ENCODE measurements at places on chromosomes 2 and 18. TPM values are rescaled to one million over a fixed set of nuclear protein-coding genes. Genes with fewer than 3 reads are reported as not detected.

The EHD3 gene
- 6.9 TPM for polyA plus RNA-seq

DNA sequence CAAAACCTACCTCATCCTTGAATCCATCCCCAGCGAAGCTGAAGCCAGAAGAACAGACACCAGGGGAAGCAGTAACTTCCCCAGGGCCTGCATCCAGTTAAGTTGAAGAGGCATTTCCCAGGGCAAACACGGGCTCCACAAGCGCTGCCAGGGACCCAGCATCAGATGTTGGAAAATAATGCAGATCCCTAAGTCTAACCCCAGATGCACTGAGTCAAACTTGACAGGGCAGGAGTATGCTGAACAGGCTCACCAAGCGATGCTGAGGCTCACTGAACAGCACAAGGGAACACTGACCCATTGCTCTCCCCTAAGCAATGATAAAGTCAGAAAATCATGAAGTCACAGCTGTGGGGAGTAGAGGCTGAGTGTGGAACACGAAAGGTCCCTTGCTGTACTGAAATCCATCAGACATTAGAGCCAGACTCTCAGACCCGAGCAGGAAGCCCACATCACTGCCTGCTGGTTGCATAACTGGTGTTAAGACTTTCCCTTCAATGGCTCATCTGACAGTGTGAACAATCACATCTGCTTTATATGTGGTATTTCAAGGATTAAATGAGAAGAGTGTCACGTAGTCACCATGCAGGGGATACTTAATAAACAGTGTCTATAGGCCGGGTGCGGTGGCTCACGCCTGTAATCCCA is 36.2 kb downstream of the TNS1 start:
- no peak for DNase-seq
- no peak overlapping the region for H3K4me3 ChIP-seq
- no peaks in the 10 kb centered on the region for H3K36me3 ChIP-seq
- peaks cover 12% of the 10 kb centered on the region for H3K4me1 ChIP-seq
- H3K27ac ChIP-seq: no peak overlapping the region
- no peaks in the 10 kb centered on the region for H3K27me3 ChIP-seq

GRCh38 chr2:72006188-72006736 is 141.4 kb downstream of the CYP26B1 start:
- H3K4me1 ChIP-seq: no peaks in the 10 kb centered on the region
- no peak for DNase-seq
- H3K4me3 ChIP-seq: no peak overlapping the region

The ZNF512 gene
- 17.8 TPM for polyA plus RNA-seq

- H3K4me1 ChIP-seq: no peaks in the 10 kb centered on the region
- H3K27me3 ChIP-seq: no peaks in the 10 kb centered on the region
- no peaks in the 10 kb centered on the region for H3K36me3 ChIP-seq
- H3K27ac ChIP-seq: no peak overlapping the region
- DNase-seq: no peak
Observed at GRCh38 chr18:60259052-60259681, 113.4 kb downstream of the MC4R start.

DNA sequence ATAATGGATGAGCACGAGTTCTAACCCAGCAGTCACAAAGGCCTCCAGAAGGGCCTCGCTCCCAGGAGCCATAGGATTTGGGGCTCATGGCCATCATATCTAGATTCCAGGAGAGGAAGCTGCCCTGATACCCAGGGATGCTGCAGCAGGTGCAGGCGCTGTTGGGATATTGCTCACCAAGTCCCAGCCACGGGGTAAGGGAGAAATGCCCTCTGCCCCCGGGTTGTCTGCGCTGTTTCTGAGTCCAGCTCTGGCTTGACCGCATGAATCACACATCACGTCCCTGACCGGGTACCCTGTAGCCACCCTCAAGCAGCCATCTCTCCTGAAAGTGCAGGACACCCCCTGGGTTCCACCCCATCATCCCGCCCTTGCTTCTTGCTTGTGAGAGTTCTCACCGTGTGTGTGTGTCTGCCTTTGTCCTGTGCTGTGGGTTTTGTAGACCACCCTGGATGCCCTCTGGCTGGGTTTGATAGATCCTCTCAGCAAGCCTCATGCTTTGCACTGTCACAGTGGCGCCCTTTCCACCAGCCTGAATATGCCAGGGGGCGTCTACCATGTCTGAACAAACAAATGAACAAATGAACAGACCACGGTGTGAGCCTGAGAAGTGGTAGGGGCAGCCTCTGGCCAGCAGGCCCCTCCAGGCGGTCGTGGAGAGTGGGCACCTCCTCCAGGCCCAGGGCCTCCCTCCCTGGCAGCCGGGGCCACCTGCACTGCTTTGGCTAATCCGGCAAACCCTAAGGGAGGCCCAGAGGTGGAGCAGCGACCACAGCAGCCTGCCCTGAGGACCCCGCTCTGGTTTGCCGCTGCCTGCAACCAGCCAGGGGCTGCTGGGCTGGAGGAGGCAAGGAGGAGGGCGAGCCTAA is 32.1 kb downstream of the ADRA2B start:
- no peak overlapping the region for H3K4me3 ChIP-seq
- DNase-seq: no peak
- no peaks in the 10 kb centered on the region for H3K4me1 ChIP-seq
- no peak overlapping the region for H3K27ac ChIP-seq

The RBM43 gene
- 3.7 TPM for polyA plus RNA-seq

The TFCP2L1 gene
- not detected for polyA plus RNA-seq

The ARID5A gene
- 24.0 TPM for polyA plus RNA-seq

GRCh38 chr2:223260681-223261080 is 208.7 kb downstream of the KCNE4 start:
- peak; percentile 70 for DNase-seq
- no peaks in the 10 kb centered on the region for H3K36me3 ChIP-seq
- peak overlapping the region; percentile 45 for H3K27ac ChIP-seq

- DNase-seq: peak; percentile 61
- no peak overlapping the region for H3K27ac ChIP-seq
- peaks cover 7% of the 10 kb centered on the region for H3K4me1 ChIP-seq
- H3K27me3 ChIP-seq: peaks cover 82% of the 10 kb centered on the region
- H3K4me3 ChIP-seq: no peak overlapping the region
- H3K36me3 ChIP-seq: no peaks in the 10 kb centered on the region
Observed at GRCh38 chr2:74515981-74516633, 1.9 kb downstream of the TLX2 start.

- H3K36me3 ChIP-seq: no peaks in the 10 kb centered on the region
- no peak overlapping the region for H3K27ac ChIP-seq
- peaks cover 9% of the 10 kb centered on the region for H3K27me3 ChIP-seq
- no peak overlapping the region for H3K4me3 ChIP-seq
- DNase-seq: no peak
- no peaks in the 10 kb centered on the region for H3K4me1 ChIP-seq
Observed at GRCh38 chr18:58605027-58606020, 23.6 kb downstream of the ALPK2 start.

- no peaks in the 10 kb centered on the region for H3K27me3 ChIP-seq
- no peak overlapping the region for H3K27ac ChIP-seq
- H3K4me1 ChIP-seq: no peaks in the 10 kb centered on the region
Observed at GRCh38 chr2:157662401-157662800, 33.7 kb upstream of the ACVR1C start.

DNA sequence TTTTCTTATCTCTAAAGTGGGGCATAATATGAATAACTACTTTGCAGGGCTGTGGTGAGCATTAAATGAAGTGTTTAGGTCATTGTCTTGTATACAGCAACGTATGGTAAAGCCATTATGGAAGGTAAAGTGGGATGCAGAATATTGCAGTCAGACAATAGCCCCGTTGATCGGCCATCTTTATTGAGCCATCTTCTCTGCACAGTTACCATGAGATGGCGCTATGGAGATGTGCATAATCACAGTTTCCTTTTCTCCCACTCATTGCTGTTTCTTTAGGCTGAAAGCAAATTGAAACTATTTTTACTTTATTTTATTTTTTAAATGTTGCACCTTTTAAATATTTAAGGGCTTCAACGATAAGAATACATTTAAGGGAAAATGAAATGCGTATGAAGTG is 108.9 kb downstream of the THSD7B start:
- no peaks in the 10 kb centered on the region for H3K36me3 ChIP-seq
- DNase-seq: peak; percentile 4
- H3K4me3 ChIP-seq: no peak overlapping the region
- H3K27ac ChIP-seq: no peak overlapping the region
- H3K27me3 ChIP-seq: no peaks in the 10 kb centered on the region
- no peaks in the 10 kb centered on the region for H3K4me1 ChIP-seq

DNA sequence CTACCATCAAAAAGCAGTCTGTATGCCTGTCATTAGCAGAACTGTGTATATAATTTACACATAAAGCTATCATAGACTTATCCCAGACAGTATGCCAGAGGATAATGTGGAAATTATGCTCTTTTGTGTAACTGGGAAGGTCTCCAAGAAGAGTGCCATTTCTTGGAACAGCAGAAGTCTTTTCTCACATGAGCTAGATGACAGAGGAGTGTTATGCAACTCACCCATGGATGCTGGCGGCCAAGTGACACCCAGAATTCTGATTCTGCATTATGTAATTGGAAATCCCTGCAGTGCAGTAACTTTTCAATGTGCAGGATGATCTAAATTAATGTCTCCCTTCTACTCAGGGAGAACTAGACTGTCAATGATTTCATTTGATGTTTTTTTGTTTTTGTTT is 160.0 kb downstream of the UBE2E3 start:
- H3K4me3 ChIP-seq: no peak overlapping the region
- H3K27ac ChIP-seq: no peak overlapping the region
- no peak for DNase-seq
- no peaks in the 10 kb centered on the region for H3K4me1 ChIP-seq
- H3K36me3 ChIP-seq: no peaks in the 10 kb centered on the region

DNA sequence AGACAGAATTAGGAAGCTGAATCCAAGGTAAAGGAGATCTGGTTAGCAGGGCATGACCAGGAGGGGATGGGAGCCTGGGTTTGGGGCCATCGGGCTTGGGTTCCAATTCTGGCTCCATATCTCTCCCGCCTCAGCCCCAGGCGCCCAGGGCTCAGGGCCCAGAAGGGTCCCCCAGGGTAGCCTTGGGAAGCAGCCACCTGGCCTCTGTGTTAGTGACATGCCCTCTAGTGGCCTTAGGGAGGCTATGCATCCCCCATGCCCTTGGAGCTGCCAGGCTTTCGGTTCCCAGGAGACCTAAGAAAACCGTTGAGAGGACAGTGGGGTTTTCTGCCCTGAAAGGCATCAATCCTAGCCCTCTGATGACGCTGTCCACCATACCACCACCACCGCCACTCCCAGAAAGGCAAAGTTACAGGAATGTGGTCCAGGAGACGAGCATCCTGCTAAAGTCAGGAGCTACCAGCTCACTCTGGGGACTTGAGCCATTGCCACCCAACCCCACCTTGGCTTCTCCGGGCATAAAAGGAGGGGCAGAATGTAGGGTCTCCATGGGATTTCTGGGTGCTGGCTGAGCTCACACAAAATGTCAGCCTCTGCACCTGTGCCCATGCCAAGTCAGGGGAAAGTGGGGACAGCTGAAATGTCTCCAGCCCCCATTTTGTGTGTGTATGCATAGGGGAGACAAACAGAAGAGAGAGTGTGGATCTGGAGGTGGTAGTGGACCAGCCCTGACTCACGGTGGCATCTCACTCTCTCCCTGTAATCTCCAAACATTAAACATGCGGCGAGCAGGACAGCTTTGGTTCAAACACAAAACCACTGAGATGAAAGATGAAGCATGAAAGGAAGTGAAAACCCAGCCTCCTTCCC is 56.5 kb downstream of the EMX1 start:
- no peaks in the 10 kb centered on the region for H3K36me3 ChIP-seq
- H3K27ac ChIP-seq: no peak overlapping the region
- DNase-seq: peak; percentile 46
- H3K27me3 ChIP-seq: no peaks in the 10 kb centered on the region

- H3K36me3 ChIP-seq: no peaks in the 10 kb centered on the region
- no peaks in the 10 kb centered on the region for H3K4me1 ChIP-seq
- H3K27ac ChIP-seq: no peak overlapping the region
- H3K4me3 ChIP-seq: no peak overlapping the region
- no peaks in the 10 kb centered on the region for H3K27me3 ChIP-seq
Observed at GRCh38 chr2:123717636-123718334, 307.3 kb upstream of the CNTNAP5 start.

GRCh38 chr2:152391318-152391717 is 56.3 kb downstream of the FMNL2 start:
- no peaks in the 10 kb centered on the region for H3K4me1 ChIP-seq
- no peak overlapping the region for H3K4me3 ChIP-seq
- no peaks in the 10 kb centered on the region for H3K36me3 ChIP-seq
- no peaks in the 10 kb centered on the region for H3K27me3 ChIP-seq
- DNase-seq: no peak
- no peak overlapping the region for H3K27ac ChIP-seq

DNA sequence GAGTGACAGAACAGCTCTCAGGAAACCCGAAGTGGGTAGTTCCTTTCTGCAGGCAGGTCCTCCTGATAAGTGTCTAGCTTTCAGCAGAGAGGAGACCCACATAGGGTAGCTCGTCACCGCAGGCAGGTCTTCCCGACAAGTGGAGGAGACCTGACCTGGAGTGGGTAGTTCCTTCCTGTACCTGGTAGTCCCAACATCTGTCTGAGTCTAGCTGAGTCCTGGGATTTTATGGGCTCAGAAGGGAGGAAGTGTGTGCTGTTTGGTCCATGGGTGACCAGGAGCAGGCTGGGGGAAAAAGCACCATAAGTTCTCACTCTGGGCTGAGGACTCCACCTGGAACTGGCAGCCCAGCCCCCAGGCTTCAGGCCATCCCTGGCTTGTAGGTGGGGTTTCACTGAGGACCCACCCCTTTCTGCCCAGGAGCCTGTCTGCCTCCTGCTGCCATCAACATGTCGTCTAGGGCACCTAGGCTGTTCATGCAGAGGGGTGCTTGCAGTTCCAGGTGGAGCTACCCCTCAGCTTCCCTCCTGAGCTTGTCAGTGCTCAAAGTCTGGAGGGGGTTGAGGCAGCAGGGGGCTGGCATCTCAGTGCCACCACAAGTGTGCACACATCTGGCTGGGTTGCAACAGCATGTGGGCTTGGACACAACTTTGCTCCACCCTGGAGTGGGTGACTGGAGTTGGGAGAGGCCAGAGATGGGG is 9.4 kb downstream of the DYSF start:
- DNase-seq: no peak
- no peaks in the 10 kb centered on the region for H3K36me3 ChIP-seq
- H3K4me1 ChIP-seq: peaks cover 54% of the 10 kb centered on the region
- no peaks in the 10 kb centered on the region for H3K27me3 ChIP-seq
- no peak overlapping the region for H3K27ac ChIP-seq

- no peaks in the 10 kb centered on the region for H3K4me1 ChIP-seq
- H3K27me3 ChIP-seq: no peaks in the 10 kb centered on the region
- no peak overlapping the region for H3K4me3 ChIP-seq
- no peak for DNase-seq
- no peaks in the 10 kb centered on the region for H3K36me3 ChIP-seq
Observed at GRCh38 chr2:33907866-33908265, 308.8 kb upstream of the FAM98A start.

- no peaks in the 10 kb centered on the region for H3K4me1 ChIP-seq
- no peak overlapping the region for H3K27ac ChIP-seq
- H3K36me3 ChIP-seq: no peaks in the 10 kb centered on the region
- no peak for DNase-seq
- no peaks in the 10 kb centered on the region for H3K27me3 ChIP-seq
Observed at GRCh38 chr2:209907746-209908145, 94.7 kb upstream of the RPE start.

GRCh38 chr2:186617148-186617547 is 27.3 kb downstream of the ITGAV start:
- H3K4me3 ChIP-seq: no peak overlapping the region
- H3K27ac ChIP-seq: no peak overlapping the region

GRCh38 chr2:184141866-184142265 is 456.5 kb upstream of the ZNF804A start:
- H3K4me3 ChIP-seq: no peak overlapping the region
- H3K27ac ChIP-seq: no peak overlapping the region
- no peaks in the 10 kb centered on the region for H3K36me3 ChIP-seq
- DNase-seq: no peak

- H3K27ac ChIP-seq: no peak overlapping the region
- H3K4me1 ChIP-seq: no peaks in the 10 kb centered on the region
- no peaks in the 10 kb centered on the region for H3K36me3 ChIP-seq
Observed at GRCh38 chr2:110800611-110801402, 68.4 kb downstream of the ACOXL start.
